ENCODE measurements at places on chromosomes 13 and 19. TPM values are rescaled to one million over a fixed set of nuclear protein-coding genes. Genes with fewer than 3 reads are reported as not detected.

- H3K4me1 ChIP-seq = peaks cover 9% of the 10 kb centered on the region
- no peak overlapping the region for H3K27ac ChIP-seq
- no peaks in the 10 kb centered on the region for H3K36me3 ChIP-seq
- peaks cover 66% of the 10 kb centered on the region for H3K27me3 ChIP-seq
- H3K4me3 ChIP-seq = peak overlapping the region; percentile 2
- ATAC-seq = peak; percentile 78
These were observed 6.9 kb downstream of the UPK1A start for GRCh38 chr19:35673121-35673804.

DNA sequence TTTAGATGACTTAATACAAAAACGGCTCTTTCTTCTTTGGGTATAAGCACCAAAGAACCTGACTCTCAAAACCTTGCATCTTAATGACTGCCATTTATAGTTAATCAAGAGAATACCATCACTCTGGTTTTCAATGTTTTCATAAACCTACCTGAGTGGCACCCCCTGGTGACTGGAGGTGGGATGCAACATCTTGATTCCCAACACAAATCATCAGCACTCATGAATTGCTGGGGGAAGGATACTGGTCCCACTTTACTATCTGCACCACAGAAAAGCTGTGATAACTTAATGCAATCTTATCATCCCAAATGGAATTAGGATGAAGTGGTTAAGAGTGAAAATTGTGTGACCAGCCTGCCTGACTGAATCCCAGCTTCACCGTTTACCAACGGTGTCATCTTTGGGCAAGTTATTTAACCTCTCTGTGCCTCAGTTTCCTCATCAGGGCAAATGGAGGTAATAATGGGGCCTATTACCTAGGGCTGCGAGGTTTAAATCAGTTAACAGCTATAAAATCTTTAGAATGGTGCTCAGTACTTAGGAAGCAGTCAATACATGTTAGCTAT lies 366.4 kb downstream of the KLF12 start:
- ATAC-seq = no peak
- H3K4me1 ChIP-seq = peaks cover 20% of the 10 kb centered on the region
- no peak overlapping the region for H3K4me3 ChIP-seq
- H3K27ac ChIP-seq = peak overlapping the region; percentile 61

DNA sequence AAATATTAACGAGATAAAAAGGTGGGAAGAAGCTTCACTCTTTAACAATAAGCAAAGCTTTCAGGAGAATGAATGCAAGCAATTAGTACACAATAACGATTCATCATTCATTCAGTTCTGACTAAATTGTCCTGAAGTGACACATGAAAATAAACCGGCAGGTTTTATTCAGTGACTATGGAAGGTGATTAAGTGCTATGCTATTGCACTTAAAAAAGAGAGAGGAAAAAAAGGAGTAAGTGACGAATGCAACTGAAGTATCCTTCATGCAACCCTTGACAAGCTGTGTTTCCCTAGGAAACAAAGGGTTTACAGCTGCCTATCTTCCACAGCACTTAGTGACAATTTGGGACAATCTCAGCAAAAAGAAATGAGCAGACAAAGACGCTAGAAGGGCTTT lies 1.4 kb downstream of the LIG4 start:
- H3K27ac ChIP-seq = no peak overlapping the region
- ATAC-seq = no peak
- H3K27me3 ChIP-seq = no peaks in the 10 kb centered on the region
- peaks cover 36% of the 10 kb centered on the region for H3K4me1 ChIP-seq
- H3K36me3 ChIP-seq = peaks cover 22% of the 10 kb centered on the region

DNA sequence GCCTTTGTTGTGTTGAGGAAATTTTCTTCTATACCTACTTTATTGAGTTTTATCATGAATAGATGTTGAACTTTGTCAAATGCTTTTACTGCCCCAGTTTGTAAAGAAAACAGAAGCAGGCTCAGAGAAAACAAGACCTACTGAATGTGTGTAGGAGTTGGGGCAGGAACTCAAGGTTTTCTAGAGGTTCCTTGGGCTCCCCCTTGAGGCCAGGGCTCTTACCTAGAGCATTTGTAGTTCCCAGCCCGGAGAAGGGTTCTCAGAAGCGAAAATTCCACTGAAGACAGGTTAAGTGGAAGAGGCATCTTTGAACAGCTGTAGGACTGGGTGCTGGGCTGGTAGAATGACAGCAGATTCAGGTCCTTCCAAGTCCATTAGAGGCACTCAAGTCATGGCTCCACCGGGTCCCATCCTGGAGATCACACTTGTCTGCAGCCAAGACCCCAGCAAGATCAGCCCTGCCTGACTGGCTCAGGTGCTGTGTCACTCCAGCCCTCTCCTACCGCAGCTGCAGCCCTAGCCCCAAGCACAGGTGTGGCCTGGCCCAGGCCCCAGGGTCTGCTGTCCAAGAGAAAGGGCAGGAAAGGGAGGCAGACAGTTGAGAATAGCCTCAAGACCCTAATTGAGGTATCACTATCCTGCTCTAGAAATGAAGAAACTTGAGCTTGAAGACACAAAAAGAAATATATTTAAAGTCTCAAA lies 425.5 kb downstream of the PCDH20 start:
- no peaks in the 10 kb centered on the region for H3K27me3 ChIP-seq
- no peaks in the 10 kb centered on the region for H3K4me1 ChIP-seq
- ATAC-seq = no peak
- no peaks in the 10 kb centered on the region for H3K36me3 ChIP-seq

DNA sequence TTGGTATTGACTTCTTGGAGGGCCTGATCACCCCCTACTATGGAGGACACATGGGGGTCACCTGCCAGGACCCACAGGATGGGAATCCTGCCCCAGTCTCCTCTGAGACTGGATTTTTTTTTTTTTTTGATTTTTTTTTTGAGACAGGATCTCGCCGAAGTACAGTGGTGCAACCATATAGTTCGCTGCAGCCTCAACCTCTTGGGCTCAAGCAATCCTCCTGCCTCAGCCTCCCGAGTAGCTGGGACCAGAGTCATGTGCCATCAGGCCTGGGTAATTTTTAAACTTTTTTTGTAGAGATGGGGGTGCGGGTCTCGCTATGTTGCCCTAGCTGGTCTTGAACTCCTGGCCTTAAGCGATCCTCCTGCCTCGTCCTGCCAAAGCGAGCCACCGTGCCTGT lies 14.2 kb upstream of the ADGRE5 start:
- no peaks in the 10 kb centered on the region for H3K36me3 ChIP-seq
- H3K4me3 ChIP-seq = no peak overlapping the region
- peak overlapping the region; percentile 43 for H3K27ac ChIP-seq
- no peaks in the 10 kb centered on the region for H3K27me3 ChIP-seq
- H3K4me1 ChIP-seq = peaks cover 10% of the 10 kb centered on the region

DNA sequence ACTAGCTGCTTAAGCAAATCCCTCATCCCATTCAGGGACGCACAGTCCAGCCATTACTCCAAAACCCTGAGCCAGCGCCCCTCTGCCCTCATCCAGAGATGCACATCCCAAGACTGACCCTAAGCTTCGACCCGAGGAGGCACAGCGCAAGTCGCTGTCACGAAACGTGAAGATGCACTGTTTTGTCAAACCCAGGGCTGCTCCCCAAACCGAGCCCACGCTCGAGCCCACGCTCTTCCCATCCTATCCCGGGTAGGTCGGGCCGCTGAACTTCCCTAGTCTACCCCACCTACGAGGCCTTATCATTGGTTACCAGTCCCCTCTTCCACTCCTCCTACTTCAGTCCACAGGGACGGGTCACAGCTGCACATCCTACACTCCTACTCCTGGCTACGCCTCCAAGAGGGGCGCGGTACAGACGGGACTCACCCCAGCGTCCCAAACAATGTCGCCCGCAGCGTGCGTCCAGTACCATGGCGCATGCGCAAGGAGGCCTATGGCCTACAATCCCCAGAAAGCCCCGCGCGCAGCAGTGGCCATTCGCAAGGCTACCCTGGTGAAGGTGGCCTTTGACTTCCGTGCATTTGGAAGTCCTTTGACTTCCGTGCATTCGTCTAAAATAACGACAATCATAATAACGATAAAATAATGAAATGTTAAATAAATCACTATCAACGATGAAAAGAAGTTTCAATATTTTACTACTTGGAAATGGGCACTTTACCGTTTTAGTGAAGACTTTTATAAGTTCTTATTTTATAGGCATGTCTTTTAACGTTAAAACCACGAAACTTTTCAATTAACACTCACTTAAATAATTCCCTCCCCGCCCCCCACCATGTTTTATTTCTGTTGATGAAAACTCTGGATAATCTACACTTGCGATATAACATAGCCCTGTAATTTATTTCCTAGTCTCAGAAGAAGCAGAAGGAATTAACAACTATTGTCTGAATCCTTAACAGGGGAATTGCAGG lies at the start of gene ZNF285:
TSS of gene ZNF285 (minus strand) at position 470 of the 977 bp plus-strand sequence. CDS start 4,395 bp downstream, outside the sequence.
- no peaks in the 10 kb centered on the region for H3K36me3 ChIP-seq
- peak; percentile 99 for ATAC-seq
- H3K27me3 ChIP-seq = no peaks in the 10 kb centered on the region
- H3K27ac ChIP-seq = peak within 1 kb of the TSS; percentile 76

DNA sequence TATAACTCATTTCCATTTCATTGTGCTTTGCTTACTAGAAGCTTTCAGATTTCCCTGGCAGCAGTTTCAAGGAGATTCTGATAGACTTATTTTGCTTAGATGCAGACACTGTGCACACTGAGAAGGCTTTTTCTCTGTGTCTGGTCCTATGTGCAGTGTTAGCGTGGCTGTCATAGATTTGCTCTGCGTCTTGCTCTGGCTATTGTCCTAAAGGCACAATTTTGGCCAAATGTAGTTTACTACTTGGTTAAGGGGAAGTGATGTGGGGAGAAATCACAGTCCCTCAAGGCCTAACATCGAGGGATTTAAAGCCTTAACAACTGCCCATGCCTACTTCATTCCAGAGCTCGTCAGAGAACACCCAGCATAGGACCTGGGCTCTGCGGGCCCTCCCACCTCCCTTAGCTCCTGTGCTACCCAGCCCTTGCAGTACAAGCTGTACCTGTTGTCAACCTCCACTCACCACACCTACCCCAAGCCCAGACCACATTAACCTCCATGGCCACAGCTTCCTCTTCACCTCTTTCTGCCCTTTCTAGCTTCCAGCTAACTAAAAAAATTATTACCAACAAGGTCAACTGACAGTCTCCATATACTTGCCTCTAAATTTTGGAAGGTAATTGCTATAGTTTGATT lies 38.9 kb upstream of the KATNAL1 start:
- H3K4me1 ChIP-seq = peaks cover 16% of the 10 kb centered on the region
- no peak for ATAC-seq
- no peaks in the 10 kb centered on the region for H3K36me3 ChIP-seq
- no peaks in the 10 kb centered on the region for H3K27me3 ChIP-seq
- H3K4me3 ChIP-seq = no peak overlapping the region
- no peak overlapping the region for H3K27ac ChIP-seq

The CGB5 gene
- not detected for total RNA-seq

DNA sequence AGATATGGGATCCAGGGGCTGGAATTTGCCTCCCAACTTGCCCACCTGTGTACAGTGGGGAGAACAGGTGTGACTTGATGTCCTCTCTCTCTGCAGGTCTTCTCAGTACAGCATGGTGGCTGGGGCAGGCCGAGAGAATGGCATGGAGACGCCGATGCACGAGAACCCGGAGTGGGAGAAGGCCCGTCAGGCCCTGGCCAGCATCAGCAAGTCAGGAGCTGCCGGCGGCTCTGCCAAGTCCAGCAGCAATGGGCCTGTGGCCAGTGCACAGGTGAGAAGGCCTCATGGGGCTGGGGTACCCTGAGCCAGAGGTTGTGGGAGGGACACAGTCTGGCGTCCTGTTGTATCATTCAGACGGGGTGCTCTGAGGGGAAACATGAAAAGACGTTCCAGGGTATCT lies 3.0 kb downstream of the LENG8 start:
- ATAC-seq = no peak
- H3K4me1 ChIP-seq = peaks cover 65% of the 10 kb centered on the region
- peaks cover 58% of the 10 kb centered on the region for H3K36me3 ChIP-seq
- no peak overlapping the region for H3K4me3 ChIP-seq
- no peak overlapping the region for H3K27ac ChIP-seq
- H3K27me3 ChIP-seq = no peaks in the 10 kb centered on the region

The CYP2A6 gene
- not detected for total RNA-seq

The CEACAM16 gene
- total RNA-seq = not detected

The SKA3 gene
- total RNA-seq = 0.27 TPM

The GRIK5 gene
- 14.2 TPM for total RNA-seq

The SBK3 gene
- 0.40 TPM for total RNA-seq

DNA sequence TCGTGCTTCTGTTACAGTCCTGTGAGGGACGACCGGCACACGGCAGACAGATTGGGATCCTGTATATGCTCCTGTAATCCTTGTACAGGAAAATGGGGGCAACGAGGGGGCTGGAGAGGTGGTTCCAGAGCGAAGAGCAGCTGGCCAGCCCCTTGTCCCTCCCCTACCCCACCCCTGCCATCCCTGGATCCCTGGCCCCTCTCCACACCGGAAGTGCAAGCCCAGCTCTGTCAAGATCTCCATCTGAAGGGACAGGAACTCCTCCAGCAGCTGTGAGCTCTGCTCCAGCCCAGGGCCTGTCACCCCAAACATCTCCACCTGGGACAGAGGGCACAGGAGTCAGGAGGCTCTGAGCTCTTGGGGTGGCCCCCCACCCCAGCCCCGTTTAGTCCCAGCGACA lies 5.5 kb upstream of the CCER2 start:
- no peaks in the 10 kb centered on the region for H3K4me1 ChIP-seq
- peaks cover under 1% of the 10 kb centered on the region for H3K27me3 ChIP-seq
- no peak overlapping the region for H3K27ac ChIP-seq
- peaks cover 31% of the 10 kb centered on the region for H3K36me3 ChIP-seq
- no peak overlapping the region for H3K4me3 ChIP-seq
- ATAC-seq = no peak

DNA sequence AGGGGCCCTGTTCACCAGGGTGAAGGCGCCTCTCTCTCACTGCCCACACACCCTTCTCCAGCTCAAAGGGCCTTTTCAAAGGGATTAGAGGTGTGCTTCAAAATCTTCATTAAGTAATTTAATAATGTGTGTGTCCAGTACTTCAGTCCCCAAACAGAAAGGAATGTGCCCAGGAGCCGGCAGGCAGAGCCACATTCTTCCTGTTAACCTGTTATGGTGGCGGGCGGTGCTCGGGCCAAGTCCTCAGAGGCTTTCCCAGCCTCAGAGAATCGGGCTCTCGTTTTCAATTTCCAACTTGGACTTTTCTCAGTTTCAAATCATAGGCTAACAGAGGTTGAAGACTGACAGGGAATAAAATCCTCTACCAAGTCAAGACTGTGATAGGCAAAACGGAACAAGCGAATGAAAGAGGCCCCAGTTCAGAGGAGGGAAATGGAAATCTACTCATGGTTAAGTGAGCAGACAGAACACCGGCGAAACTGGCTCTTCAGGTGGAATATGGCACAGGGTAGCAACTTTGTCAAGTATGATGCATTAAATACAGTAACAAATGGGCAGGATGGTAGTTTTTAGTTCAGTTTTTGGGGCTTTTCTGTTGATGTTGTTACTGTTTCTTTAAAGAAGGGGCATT lies 68.6 kb downstream of the FOXO1 start:
- H3K4me1 ChIP-seq = peaks cover 21% of the 10 kb centered on the region
- no peaks in the 10 kb centered on the region for H3K36me3 ChIP-seq
- H3K27me3 ChIP-seq = no peaks in the 10 kb centered on the region
- H3K4me3 ChIP-seq = no peak overlapping the region

- no peaks in the 10 kb centered on the region for H3K36me3 ChIP-seq
- ATAC-seq = no peak
- no peak overlapping the region for H3K4me3 ChIP-seq
- no peak overlapping the region for H3K27ac ChIP-seq
These were observed 15.1 kb downstream of the SLC25A30 start for GRCh38 chr13:45403081-45403480.

Data from gastroesophageal sphincter (tissue), 4 donors.